ENCODE measurements at places on chromosomes 1 and 21. TPM values are rescaled to one million over a fixed set of nuclear protein-coding genes. Genes with fewer than 3 reads are reported as not detected.

DNA sequence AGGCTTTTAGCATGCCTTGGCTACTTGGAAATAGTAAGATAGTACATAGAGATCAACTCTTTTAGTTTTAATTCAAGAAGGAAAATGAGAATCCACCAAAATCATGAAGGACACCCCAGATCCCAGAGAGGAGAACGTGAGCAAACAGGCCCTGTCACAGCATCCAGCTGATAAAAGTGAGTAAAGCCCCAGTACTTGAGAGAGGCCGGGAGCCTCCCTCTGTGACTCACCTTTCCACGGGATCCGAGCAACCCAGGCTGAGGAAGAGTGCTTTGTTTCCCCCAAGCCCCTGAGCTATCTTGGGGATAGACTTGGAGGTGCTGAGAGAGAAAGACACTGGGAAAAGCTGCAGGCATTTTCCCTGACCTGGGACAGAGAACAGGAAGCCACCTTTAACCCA lies 238.6 kb downstream of the DUSP10 start:
- DNase-seq, result no peak

DNA sequence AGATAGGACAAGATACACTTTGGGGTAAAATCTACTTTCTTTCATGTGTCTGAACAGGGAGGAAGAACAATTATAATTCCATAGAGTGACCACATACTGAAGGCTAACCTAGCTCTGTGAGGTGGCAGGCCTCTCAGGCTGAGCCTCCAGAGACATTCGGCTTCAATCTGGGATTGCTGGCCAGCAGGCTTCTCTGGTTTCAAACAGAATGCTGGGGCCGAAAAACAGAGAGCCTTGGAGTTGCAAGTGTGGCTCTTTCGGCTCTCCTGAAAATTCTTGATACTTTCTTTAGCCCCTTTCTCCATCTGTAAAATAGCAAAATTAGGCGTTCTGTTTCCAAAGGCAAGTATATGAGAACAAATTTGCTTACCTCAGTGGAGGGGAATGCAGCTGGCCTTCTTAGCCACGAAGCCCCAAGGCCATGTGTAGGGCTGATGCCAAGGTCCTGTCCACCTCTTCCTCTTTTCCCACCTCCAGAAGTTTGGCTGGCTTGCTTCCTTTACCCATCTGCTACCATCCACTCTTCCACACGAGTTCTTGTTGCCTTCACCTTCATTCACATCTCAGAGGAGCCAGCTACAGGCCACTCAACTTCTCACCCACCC lies 30.0 kb upstream of the UBE2U start:
- no peak for DNase-seq

DNA sequence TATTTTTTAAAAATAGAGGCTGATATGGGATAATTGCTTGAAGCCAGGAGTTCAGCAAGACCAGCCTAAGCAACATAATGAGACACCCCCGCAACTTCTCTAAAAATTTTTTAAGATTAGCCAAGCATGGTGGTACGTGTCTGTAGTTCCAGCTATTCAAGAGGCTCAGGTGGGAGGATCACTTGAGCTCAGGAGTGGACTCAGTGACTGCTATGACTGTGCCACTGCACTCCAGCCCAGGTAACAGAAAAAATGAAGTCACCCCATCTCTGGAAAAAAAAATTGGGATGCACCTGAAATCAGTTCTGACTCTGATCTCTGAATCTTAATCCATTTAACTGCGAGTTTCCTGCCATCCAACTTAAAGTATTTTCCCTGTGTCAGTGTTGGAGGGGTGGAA lies 124.2 kb downstream of the MRPS6 start:
- DNase-seq, result no peak

- DNase-seq, result no peak
Measured at GRCh38 chr1:109850194-109850593, 60.5 kb upstream of the CSF1 start.

GRCh38 chr1:19949016-19949415 lies 25.6 kb upstream of the PLA2G2E start:
- no peak for DNase-seq

DNA sequence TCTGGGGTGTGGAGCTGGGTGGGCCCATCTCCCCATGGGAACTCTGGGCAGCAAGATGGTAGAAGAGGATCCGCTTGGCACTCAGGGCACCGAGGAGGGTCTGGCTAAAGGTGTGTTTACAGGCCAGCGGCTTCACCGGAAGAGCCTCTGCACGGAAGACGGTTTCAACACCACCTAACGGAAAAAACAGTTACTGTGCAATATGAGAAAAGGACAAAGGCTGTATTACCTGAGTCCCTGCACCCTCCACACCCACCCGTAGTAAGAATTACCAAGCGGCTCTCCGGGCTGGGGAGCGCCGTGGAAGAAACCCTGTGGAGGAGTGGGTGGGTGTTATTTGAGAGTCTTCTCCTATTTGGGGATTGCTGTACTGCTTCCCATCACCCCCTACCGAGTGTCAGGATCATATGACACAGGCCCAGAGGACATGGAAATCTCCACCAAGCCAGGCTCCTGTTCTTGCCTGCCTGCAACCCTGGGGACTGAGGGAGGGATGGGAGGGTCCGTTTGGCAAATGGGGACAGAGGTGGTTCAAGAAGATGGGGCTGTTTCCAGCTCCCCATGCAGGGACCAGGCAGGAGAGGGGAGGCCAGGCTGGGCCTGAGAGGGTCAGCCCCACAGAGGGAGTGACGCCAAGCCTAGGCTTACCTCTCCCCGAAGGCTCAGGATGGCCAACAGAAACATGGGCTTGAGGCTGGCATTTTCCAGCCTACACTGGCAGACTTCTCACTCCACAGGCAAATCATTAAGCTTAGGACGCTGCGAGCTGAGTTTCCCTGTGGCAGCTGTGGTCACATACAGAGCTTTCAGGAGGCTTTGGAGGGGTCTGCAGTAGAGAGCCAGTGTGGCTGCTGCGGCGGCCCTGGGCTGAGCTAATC lies 203.5 kb upstream of the TMEM51 start:
- DNase-seq, result no peak

- no peak for DNase-seq
Measured at GRCh38 chr21:14690886-14691285, 144.8 kb upstream of the SAMSN1 start.

- no peak for DNase-seq
Measured at GRCh38 chr21:44762221-44763049, 39.2 kb downstream of the UBE2G2 start.

DNA sequence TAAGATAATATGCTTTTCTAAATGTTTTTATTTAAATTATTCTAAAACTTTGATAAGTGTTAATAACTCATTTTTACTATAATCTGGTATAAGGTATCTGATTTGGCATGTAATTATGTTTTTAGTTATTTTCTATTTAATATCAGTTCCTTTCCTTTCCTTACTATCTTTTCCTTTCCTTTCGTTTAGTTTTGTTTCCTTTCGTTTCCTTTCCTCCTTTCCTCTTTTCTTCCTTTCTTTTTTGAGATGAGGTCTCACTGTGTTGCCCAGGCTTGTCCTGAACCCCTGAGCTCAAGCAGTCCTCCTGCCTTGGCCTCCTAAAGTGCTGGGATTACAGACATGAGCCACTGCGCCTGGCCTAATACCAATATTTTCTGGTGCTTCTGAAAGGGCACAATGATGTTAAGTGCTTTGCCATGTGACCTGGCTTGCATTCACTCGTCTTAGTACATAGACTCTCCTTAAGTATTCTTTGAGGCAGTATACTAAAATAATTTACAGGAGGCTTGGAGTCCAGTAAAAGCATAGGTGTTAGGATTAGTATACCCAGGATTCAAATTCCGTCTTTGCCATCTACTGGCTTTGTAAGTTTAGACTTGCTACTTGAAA lies 18.7 kb downstream of the MIER1 start:
- no peak for DNase-seq

DNA sequence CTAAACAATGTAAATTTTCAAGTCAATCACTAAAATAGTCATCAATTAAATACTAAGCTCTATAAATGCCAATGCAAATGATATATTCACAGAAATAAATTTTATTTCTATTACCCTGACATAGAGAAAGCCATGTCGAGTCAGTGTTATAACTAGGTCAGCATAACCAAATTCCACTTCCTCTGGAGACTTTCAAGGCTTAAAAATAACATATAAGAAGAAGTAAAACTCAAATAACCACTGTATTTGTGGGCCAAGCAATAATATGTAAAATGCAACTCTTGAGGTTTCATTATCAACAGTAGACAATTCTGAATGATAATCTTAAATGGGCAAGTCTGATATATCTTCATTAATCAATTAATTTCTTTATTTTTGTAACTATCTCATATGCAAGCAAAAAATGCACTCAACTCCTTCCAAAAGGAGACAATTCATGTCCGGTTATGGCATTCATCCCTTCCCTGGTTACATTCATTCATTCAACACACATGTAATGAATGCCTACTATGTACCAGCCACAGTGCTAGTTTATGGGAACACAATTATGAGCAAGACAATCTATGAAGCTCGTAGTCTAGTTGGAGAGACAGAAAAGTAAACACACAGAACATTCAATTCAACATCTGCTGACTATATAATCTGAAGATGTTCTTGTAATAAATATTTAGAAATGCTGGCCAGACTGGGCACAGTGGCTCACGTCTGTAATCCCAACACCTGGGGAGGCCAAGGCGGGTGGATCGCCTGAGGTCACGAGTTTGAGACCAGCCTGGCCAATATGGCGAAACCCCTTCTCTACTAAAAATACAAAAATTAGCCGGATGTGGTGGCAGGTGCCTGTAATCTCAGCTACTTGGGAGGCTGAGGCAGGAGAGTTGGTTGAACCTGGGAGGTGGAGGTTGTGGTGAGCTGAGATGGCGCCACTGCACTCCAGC lies 37.1 kb upstream of the CAP1 start:
- DNase-seq, result no peak

GRCh38 chr1:41399145-41399795 lies 38.0 kb downstream of the FOXO6 start:
- no peak for DNase-seq

GRCh38 chr21:41879190-41879998 lies at the start of gene PRDM15:
Gene PRDM15, minus strand, starts transcription at chr21:41879344. Its CDS starts 18,981 bp downstream, at chr21:41860363.
- DNase-seq, result peak; percentile 78

DNA sequence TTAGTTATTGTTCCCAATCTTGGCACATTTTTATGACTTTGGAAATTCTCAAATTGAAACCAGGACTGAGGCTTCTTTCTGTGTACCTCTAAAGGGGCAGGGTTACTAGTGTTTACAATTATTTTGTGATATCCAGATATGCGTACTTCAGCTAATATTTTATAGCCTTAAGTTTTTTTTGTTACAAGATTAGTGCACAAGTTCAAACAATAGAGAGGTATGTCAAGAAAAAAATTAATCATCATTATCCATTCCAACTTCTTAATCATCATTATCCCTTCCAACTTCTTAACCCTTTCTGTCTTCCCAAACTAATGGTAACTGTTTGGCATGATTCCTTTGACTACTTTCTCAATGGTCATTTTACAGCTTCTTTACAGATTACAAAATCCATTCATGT lies 272.9 kb upstream of the C1orf105 start:
- no peak for DNase-seq

DNA sequence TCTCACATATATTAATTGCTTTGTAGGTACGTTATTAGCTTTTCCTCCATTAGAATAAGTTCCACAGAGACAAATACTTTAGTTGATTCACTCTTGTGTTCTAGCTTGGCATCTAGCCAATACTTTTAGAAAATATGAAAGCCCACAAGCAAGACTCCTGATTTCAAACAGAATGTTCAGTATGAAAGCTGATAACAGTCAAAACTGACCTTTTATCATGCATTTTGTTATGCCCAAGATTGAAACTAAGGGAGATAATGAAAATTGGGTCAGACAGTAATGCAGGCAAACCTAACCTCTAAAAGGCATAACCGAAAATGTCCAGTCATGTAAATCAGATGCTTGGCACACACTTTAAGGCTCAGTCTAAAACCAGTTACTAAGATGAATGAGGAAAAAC lies 61.7 kb downstream of the ERICH3 start:
- DNase-seq, result no peak

DNA sequence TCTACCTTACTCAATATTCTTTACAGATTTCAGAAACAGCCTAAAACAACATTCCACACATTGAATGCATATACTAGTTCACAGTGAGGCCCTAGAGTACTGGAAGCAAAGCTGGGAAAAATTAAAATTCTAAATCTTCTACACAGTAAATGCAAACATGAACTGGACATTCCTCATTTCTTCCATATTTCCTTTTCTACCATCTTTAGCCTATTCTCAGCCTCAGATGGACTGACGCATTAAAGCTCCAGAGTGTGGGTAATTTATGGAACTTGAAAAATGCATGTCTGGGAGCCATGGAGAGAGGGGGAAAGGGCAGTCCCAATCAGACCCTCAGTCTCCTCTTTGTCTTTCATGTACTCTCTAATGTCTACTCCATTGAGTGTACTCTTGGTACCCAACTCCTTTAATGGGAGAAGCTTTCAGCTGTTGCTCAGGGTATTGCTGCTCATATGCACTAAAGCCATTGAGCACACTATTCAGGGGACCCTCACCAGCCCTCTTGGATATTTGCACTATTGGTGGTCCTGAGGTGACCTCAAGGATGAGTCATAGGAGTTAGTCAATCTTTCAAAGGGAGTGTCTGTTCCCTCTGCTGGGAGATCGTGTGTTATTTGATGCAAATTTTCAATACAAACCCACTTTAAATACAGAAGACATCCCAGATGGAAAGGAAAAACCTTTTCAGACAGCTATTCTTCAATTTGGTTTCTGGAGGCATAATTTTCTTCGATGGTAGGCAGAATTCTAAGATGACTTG lies 83.3 kb upstream of the KCNJ15 start:
- no peak for DNase-seq

DNA sequence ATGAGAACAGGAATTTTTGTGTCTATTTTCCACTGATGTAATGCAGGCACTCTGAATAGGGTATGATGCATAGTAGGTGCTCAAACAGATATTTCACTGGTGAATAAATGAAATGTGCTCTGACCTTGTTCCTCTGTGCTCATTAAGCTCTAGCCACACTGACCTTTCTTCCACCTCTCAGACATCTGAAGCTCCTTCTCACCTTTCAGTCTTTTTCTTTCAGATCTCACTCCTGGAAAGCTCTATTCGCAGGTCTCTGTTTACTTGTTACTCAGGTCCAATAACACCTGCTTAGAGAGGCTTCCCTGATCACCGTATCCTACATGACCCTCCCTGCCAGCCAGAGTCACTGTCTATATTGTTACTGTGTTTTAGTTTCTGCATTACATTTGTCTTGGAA lies 59.2 kb upstream of the IVNS1ABP start:
- no peak for DNase-seq

The OR2T11 gene
- total RNA-seq, result not detected

The CSDE1 gene
- total RNA-seq, result 473 TPM

The PIK3R3 gene
- 5.2 TPM for total RNA-seq

The ATP1A4 gene
- total RNA-seq, result not detected

The ANKRD13C gene
- total RNA-seq, result 32.8 TPM

The HFM1 gene
- not detected for total RNA-seq

Data from natural killer cell (primary cell).